ENCODE measurements at places on chromosomes 6 and 20.

DNA sequence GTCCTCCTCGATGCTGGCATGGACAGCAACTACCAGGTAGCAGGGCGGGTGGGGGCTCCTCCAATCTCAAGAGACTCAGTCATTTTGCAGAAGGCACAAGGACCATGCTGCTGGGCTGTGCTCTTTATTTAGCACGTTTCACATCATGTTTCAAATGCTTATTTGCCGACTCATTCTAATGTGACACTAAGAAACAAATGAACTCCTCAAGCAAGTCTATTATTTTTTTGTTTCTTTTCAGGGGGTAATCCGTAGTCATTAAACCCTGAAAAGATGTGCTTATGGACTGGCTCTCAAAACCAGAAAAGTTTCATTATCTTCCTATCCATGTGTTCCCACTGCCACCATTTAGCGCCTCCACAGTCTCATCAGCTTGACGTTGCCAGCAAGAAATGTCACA lies 92.9 kb downstream of the ANKS1A start:
- no peak overlapping the region for H3K4me3 ChIP-seq
- H3K27ac ChIP-seq = no peak overlapping the region
- peaks cover 16% of the 10 kb centered on the region for H3K4me1 ChIP-seq
- H3K36me3 ChIP-seq = peaks cover 13% of the 10 kb centered on the region
- DNase-seq = no peak

GRCh38 chr6:118135371-118135770 lies 228.3 kb downstream of the SLC35F1 start:
- H3K36me3 ChIP-seq = no peaks in the 10 kb centered on the region
- H3K4me1 ChIP-seq = peaks cover 5% of the 10 kb centered on the region
- H3K4me3 ChIP-seq = no peak overlapping the region
- DNase-seq = no peak
- H3K27me3 ChIP-seq = peaks cover 5% of the 10 kb centered on the region

- peaks cover 6% of the 10 kb centered on the region for H3K36me3 ChIP-seq
- no peak overlapping the region for H3K27ac ChIP-seq
- H3K4me3 ChIP-seq = no peak overlapping the region
- no peak for DNase-seq
These were observed 81.6 kb downstream of the ZNF217 start for GRCh38 chr20:53512076-53512475.

DNA sequence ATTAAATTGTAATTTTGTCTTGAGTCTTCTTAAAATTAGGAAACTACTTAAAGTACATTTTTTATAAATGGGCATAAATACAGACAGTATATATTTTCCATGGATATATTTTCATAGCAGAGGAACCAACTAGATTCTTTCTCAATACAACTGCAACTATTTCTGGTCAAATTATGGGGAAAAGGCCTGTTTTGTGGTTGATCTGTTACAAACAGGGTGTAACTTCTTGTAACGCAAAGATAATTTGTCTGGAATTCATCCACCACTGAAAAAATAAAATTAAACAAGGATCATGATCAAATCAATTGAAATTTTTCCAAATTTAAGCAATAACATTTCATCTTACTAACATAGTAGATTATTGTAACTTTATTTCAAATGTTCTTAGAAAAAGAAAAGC lies 67.2 kb upstream of the RNF146 start:
- H3K4me1 ChIP-seq = peaks cover 8% of the 10 kb centered on the region
- no peak for DNase-seq
- H3K27me3 ChIP-seq = no peaks in the 10 kb centered on the region
- H3K27ac ChIP-seq = no peak overlapping the region
- H3K4me3 ChIP-seq = no peak overlapping the region
- H3K36me3 ChIP-seq = peaks cover 16% of the 10 kb centered on the region

GRCh38 chr6:28401172-28401571 lies 1.6 kb upstream of the ZSCAN12 start:
- H3K4me1 ChIP-seq = peaks cover 32% of the 10 kb centered on the region
- no peak overlapping the region for H3K27ac ChIP-seq
- no peak for DNase-seq
- H3K4me3 ChIP-seq = peak overlapping the region; percentile 44

GRCh38 chr6:105951322-105951721 lies 134.8 kb upstream of the PRDM1 start:
- H3K27ac ChIP-seq = no peak overlapping the region
- H3K27me3 ChIP-seq = peaks cover 3% of the 10 kb centered on the region
- no peak overlapping the region for H3K4me3 ChIP-seq
- no peak for DNase-seq
- H3K4me1 ChIP-seq = peaks cover 41% of the 10 kb centered on the region

- H3K27me3 ChIP-seq = no peaks in the 10 kb centered on the region
- H3K27ac ChIP-seq = no peak overlapping the region
- peaks cover 74% of the 10 kb centered on the region for H3K36me3 ChIP-seq
- no peak overlapping the region for H3K4me3 ChIP-seq
- DNase-seq = no peak
- peaks cover 58% of the 10 kb centered on the region for H3K4me1 ChIP-seq
These were observed 4.1 kb downstream of the MCCD1 start for GRCh38 chr6:31532644-31533454.

- H3K36me3 ChIP-seq = no peaks in the 10 kb centered on the region
- DNase-seq = no peak
- H3K4me3 ChIP-seq = no peak overlapping the region
- peaks cover 7% of the 10 kb centered on the region for H3K4me1 ChIP-seq
- H3K27ac ChIP-seq = no peak overlapping the region
These were observed 390.6 kb upstream of the MAP3K7 start for GRCh38 chr6:90977513-90977912.

GRCh38 chr6:120410586-120410985 lies 923.7 kb downstream of the TBC1D32 start:
- no peaks in the 10 kb centered on the region for H3K36me3 ChIP-seq
- peaks cover 3% of the 10 kb centered on the region for H3K27me3 ChIP-seq
- no peak overlapping the region for H3K27ac ChIP-seq

DNA sequence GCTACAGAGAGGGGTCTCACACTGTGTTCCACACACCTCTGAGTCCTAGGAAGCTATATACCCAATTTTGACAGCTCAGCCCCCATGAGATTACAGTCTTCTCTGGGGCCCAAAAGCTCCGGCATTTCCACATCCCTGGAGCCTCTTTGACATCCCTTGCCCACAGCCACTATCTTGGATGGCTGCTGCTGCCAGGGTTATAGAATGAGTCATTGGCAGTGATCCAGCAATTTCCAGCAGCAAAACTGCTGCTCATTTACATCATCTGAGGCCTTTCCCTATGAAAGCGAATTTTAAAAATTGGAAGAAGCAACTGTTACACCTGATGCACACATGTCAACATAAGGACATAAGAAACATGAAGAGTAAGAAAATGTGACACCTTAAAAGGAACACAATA lies 590.7 kb downstream of the MEI4 start:
- no peak overlapping the region for H3K27ac ChIP-seq
- no peak for DNase-seq
- no peak overlapping the region for H3K4me3 ChIP-seq
- H3K36me3 ChIP-seq = no peaks in the 10 kb centered on the region
- H3K4me1 ChIP-seq = no peaks in the 10 kb centered on the region
- H3K27me3 ChIP-seq = peaks cover 4% of the 10 kb centered on the region

DNA sequence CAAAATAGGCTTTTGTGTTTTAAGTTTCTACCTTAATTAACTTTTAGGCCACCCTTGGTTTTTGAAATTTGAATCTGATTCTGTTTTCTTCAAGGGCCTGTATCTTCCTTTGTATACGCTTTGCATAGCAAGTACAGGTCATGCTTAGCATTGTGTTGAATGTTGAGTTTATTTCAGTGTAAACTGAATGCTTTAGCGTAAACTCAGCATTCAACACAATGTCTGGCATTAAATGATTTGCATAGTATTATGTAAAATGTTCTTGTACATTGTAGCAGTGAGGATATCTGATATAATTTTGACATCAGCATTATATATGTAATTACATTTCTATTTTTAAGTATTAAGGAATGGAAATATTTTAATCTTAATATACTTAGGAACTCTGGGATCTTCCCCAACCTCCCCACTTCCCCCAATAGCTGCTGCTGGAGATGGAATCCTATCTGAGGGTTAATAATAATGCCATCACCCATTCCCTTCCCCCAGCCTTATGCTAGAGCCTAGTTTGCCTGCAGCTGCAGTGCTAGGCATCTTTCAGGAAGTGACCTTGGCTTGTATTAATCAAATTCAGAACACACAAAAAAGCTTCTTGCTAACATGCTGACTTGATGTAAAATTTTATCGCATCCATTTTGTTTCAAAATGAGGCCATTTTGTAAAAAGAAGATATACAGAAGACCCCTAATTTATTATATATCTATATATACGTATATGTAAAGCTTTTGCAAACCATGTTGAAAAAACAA lies 73.1 kb downstream of the NCOA3 start:
- peaks cover 41% of the 10 kb centered on the region for H3K36me3 ChIP-seq
- no peak overlapping the region for H3K4me3 ChIP-seq
- peaks cover 70% of the 10 kb centered on the region for H3K4me1 ChIP-seq
- DNase-seq = no peak

- H3K4me3 ChIP-seq = no peak overlapping the region
- no peaks in the 10 kb centered on the region for H3K36me3 ChIP-seq
- peaks cover 19% of the 10 kb centered on the region for H3K4me1 ChIP-seq
- no peak overlapping the region for H3K27ac ChIP-seq
- DNase-seq = no peak
These were observed 7.1 kb upstream of the MYT1 start for GRCh38 chr20:64156886-64157875.

DNA sequence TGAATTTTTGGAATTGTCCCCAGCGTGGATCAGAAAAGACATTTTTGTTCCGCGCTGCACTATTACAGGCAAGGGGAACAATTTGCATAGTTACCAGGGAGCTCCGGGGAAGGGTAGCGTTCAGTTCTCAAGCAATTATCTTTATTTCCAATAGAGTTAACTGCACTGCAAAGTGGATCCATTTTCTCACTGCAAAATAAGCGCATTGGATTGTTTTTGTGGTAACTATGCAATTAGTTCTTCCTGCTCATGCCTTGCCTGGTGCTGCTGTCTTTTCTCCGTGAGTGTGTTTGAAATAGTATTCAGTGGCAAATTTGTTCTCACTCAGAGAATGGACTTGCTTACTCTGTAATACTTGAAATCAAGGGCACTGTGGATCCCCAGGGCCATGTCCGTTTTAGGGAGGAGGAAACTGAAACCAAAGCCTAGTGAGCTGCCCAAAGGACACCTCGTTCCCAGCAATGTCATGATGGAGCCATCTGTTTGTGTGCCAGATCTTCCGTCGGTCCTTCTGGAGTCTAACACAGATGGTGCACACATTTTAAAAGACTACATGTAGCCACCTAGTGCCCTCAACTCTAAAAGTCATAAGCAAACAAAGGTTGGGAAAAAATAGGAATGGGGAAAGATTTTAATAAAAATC lies 7.4 kb upstream of the PCK1 start:
- peaks cover 34% of the 10 kb centered on the region for H3K4me1 ChIP-seq
- H3K4me3 ChIP-seq = no peak overlapping the region
- peaks cover 17% of the 10 kb centered on the region for H3K27me3 ChIP-seq
- no peak overlapping the region for H3K27ac ChIP-seq

- no peaks in the 10 kb centered on the region for H3K4me1 ChIP-seq
- H3K27me3 ChIP-seq = no peaks in the 10 kb centered on the region
- no peak for DNase-seq
- H3K27ac ChIP-seq = no peak overlapping the region
These were observed 46.4 kb upstream of the COL21A1 start for GRCh38 chr6:56293781-56294180.

GRCh38 chr6:25137480-25137879 lies 141.7 kb upstream of the CARMIL1 start:
- no peak overlapping the region for H3K27ac ChIP-seq
- no peaks in the 10 kb centered on the region for H3K27me3 ChIP-seq
- H3K4me3 ChIP-seq = no peak overlapping the region
- no peaks in the 10 kb centered on the region for H3K4me1 ChIP-seq
- DNase-seq = no peak
